ENCODE measurements at places on chromosomes 1 and 21.

- no peak for DNase-seq
Observed at GRCh38 chr1:42127767-42128166, 25.4 kb upstream of the GUCA2B start.

DNA sequence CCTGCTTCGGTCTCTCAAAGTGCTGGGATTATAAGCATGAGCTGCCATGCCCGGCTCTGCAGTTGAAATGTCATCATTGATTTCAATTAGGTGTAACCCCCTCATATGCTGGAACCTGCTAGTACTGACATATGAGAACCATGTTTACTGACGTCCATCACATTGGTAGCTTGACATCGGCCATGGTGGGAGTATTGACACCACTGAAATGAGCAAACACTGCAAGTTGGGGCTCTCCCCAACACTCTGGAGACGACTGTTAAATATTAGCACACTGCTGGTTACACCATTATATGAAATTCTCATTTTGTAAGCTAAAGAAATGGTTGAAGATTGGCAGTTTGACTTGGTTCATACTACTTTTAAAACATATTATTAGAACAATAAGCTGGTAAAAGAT, 63.7 kb downstream of the CNST start:
- DNase-seq = no peak

DNA sequence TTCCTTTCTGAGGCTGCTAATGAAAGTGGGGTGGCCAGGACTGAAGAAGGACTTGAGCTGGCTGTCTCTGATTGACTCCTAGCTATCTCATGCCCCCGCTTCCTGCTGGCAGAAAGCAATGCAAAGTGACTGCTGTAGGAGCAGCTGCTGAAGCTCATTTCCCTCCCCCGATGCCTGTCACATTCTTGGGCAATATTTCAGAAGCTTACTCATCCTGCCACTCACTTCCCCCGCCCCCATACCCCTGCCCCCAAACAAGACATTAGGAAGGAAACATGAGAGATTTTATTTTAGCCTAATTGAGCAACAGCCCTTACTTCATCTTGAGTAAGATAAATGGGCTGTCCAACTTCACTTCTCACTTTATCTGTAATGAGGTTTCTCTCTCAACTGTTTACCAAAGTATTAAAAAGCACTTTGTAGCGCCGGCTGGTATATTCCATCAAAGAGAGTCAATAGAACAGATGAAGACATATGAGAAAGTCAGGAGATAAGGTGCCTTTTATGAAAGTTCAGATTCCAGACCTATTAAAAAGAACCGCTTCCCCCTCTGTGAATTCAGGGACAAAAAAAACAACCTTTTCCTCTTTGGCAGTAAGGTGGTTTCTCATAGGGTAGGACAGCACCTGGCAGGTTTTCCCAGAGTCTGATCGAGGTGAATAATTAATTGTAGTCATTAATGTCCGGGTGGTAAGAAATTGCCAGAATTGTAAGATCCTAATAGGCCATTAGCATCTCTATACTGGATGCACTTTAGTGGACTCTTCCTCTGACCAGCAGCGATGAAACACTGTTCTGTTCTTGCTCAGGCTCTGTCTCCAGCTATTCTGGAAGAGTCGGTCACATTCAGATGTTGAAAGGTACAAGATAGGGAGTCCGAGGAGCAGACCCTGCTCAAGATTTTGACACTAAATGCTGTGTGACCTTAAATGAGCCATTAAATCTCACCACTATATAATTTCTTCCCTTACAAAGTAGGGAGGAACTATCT, 70.2 kb downstream of the SH3GLB1 start:
- no peak for DNase-seq

GRCh38 chr1:43049481-43049880, 90.8 kb upstream of the SLC2A1 start:
- DNase-seq = no peak

GRCh38 chr1:44262414-44262813, 49.1 kb downstream of the DMAP1 start:
- no peak for DNase-seq

- peak; percentile 70 for DNase-seq
Observed at GRCh38 chr1:153749408-153750005, 21.7 kb downstream of the INTS3 start.

DNA sequence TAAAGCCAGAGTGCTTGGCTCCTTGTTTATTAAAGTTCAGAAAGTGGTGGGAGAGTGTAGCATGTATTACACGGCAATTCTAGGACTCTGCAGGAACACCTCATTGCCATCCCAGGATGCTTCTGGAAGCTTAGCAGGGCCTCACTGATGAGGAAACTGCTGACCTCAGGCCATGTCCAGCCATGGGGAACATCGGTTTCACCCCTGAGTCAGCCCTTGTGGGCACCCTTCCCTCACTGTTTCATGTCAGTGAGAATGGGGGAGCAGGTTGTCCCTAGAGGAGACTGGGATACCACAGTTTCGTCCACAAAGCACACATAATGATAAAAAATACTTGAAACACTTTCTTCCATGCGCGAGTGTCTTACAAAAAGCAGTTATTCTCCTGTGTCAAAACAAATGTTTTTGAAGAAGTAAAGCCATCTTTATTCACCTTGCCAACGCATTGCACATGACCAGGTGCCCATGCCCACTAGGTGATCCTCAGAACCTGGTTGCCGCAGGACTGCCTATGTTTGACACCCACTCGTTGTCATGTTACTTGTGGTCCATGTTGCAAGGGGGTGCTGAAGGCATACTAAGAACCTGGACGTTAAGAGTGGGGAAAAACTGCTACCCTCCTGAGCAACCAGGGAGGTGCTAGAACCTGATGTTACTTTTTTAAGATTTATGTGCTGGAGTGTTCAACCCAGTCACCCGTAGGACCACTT, 41.2 kb upstream of the TTC22 start:
- DNase-seq = no peak
